ENCODE measurements at places on chromosomes 7 and 10.

DNA sequence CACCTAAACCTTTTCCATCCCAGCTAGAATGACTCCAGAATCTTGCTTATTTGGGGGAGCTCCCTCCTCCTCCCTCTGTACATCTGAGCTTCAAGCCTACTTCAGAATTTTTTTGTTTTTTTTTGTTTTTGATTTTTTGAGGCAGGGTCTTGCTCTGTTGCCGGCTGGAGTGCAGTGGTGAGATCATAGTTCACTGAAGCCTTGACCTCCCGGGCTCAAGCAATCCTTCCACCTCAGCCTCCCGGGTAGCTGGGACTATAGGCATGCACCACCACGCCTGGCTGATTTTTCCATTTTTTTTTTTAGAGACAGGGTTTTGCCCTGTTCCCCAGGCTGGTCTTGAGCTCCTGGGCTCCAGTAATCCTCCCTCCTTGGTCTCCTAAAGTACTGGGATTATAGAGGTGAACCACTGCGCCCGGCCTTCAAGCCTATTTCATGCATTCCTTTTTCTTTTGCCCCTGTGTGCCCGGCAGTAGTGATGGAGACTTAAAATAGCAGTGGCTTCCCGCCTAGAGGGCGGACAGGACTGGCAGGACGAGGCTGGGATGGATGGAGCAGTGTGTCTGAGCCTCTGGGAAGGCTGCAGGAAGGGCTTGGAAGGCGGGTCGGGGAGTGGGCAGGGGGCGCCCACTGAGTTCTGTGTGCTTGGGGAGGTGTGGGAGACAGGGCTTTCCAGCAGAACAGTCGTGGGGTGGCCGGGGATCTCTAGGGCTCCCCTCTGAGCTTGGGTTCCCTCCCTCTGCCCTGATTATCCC lies 8.8 kb downstream of the CUX1 start:
- DNase-seq: no peak

- DNase-seq: no peak
Observed at GRCh38 chr7:69962186-69963065, 364.2 kb downstream of the AUTS2 start.

- DNase-seq: no peak
Observed at GRCh38 chr7:92634924-92635519, 44.8 kb upstream of the FAM133B start.

DNA sequence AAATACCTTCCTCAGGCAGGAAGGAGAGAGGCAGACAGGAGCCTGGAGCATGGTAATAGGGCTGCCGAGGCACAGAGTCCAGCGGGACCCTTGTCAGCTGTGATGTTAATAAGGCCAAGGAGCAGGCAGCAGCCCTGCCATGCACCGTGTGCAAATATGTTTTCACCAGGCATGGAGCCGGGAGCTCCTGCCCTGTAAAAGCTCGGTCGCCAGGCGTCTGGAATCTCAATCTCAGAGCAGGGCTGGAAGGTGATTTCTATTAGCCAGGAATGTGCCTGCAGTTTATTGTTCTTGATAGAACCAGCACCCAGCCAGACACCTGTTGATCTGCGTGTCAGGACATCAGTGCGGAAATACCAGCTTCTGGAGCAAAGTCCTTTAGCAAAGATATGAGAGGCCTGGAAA lies 469.8 kb downstream of the GLRX3 start:
- no peak for DNase-seq

DNA sequence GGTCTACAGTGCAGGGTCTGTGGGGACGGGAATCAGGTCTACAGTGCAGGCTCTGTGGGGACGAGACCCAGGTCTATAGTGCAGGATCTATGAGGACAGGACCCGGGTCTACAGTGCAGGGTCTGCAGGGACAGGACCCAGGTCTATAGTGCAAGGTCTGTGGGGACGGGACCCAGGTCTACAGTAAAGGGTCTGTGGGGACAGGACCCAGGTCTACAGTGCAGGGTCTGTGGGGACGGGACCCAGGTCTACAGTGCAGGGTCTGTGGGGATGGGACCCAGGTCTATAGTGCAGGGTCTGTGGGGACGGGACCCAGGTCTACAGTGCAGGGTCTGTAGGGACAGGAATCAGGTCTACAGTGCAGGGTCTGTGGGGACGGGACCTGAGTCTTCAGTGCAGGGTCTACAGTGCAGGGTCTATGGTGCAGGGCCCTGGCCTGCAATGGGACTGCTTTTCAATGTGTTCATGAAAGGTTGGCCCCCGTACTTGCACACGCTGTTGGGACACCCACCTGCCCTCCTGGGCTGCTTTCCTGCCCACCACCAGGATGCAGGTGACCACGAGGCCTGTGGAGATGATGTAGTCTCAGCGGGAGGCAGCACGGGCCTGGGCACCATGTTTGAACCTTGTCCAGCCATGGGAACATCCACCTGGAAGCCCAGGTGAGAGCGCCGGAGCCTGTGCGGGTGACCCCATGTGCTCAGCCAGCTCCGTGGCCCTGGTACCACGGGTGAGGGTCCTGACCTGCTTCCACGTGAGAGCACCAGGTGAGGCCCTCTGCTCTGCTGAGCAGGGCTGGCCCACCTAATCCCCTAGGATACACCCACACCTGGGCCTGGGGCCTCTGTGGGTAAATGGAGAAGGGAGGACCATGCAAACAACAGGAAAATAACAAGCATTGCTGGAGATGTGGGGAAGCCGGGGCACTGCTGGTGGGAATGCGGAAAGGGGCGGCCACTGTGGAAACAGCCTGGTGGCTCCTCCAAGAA lies 91.4 kb upstream of the DIP2C start:
- no peak for DNase-seq

DNA sequence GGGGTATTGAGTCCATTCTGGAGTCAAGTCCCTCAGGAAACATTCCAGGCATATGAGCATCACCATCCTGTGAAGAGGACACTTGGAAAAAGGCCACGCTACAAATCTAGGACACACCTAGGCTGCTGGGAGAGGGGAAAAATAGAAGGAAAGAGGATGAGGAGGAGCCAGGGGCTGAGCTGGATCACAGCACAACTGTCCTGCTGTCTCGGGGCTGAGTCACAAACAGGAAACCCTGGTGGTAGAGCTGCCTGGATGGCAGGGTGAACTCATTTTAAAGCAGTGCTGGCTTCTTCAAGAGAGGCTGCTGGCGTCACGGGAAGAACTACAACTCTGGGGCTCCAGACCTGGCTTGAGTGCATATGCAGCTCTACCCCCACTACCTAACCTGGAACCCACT lies 151.5 kb downstream of the RNF216 start:
- peak; percentile 12 for DNase-seq

DNA sequence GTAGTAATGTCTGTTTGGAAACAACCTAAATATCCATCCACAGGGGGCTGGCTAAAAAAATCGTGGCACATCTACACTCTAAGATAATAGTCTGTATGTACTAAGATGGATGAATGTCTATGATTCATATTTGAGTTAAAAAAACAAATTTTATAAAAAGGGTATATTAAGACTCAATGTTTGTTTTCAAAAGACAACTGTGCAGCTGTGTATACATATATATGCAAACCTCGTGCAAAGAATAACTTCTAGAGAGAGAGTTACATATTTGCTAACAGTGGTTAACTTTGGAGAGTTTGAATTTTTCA lies 323.5 kb downstream of the PLXNA4 start:
- no peak for DNase-seq

GRCh38 chr7:41170466-41170865 lies 532.4 kb downstream of the INHBA start:
- no peak for DNase-seq

- DNase-seq: peak; percentile 14
Observed at GRCh38 chr10:96720422-96721206, at the start of gene PIK3AP1. TSS of gene PIK3AP1 (minus strand) at chr10:96720514. CDS start at chr10:96720394, 120 bp downstream.

GRCh38 chr10:11647676-11648075 lies 36.2 kb upstream of the USP6NL start:
- DNase-seq: no peak

DNA sequence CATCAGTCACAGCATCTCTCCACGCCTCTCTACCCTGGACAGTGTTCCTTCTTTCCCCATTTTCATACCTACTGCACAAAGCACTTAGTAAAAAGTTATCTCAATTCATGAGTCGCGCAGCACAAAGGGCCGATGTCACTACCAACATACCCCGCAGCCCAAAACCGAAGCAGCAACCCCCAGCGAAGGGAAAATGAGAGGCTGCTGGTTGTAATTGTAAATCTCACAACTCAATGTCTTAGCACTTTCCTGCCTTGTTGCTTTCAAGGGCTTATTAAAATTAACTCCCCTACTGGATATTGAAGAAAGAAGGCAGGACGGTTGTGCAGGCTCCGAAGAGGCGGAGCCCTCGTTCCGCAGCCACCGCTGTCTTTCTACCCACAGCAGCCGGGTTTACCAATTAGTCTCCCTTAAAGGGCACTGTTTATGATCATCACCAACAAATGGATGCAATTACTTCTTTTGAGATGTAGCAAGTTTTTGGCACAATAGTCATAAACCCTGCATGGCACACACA lies 6.5 kb downstream of the DIP2C start:
- no peak for DNase-seq

DNA sequence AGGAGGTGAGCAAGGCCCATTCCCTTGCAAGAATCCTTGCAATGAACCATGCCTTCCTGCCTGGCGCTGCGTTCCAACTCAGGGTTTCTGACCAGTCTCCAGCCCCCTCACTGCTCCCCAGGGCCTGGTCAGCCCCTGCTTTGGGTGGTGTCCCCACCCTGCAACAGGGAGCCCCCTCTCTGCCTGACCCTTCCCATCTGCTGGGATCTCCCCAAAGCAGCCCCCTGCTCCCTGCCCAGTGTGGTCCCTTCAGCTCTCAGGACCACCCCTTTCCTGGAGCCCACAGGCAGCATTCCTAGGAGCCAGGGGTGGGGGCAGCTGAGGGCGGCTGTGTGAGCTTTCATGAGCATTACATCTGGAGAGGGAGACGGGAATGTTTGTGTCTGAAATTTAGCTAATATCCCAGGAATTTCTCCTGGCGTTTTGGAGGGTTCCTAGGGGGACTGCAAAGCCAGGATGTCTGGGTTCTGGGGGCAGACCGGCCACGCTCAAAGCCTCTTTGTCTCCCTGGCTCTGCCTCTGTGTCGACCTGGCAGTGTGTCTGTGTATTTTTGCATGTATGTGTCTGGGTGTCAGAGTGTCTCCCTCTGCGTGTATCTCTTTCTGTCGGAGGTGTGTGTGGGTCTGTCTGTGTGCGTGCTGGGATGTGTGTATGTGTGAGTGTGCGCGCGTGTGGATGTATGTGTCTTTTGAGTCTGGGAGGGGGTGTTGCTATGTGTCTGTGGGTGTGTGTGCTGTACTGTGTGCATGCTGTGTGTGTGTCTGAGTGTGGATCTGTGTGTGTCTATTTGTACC lies 300.5 kb upstream of the ZMIZ1 start:
- DNase-seq: no peak

- DNase-seq: no peak
Observed at GRCh38 chr10:75492173-75492925, 60.9 kb downstream of the LRMDA start.

DNA sequence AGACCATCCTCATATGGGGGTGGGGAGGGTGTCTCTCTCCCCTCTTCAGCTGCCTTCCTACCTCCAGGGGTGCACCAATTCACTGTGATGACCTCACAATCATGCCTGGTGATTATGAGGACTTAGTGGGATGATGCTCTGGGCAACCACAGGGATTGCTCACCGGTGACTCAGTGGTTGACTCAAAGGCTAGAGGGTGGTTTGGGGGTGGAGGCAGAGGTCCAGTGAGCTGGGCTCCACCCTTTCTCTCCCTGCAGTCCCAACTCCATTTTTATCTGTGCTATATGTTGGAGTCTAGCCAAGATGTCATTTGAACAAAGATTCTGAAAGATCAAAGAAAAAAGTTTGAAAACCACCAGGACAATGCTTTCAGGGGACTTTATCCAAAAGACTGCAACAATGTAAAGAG lies 286.9 kb downstream of the KCNMA1 start:
- no peak for DNase-seq

DNA sequence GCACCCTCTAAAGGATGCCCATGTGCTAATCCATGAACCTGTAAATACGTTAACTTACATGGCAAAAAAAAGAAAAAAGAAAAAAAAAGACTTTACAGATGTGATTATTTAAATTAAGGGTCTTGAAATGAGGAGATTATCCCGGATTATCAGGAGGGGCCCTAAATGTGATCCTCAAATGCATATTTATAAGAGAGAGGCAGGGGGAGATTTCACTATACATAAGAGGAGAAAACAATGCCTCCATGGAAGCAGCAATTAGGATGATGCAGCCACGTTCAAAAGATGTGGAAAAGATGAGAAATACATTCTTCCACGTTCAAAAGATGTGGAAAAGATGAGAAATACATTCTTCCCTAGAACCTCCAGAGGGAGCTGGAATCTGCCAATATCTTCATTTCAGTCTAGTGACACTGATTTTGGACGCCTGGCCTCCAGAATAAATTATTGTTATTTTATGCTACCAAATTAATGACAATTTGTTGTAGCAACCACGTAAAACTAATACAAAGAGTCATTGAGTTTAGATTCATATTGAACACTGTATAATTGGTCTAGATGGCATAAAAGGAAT lies 328.4 kb upstream of the GNAI1 start:
- no peak for DNase-seq

- DNase-seq: no peak
Observed at GRCh38 chr7:69067397-69067796, 530.9 kb upstream of the AUTS2 start.

DNA sequence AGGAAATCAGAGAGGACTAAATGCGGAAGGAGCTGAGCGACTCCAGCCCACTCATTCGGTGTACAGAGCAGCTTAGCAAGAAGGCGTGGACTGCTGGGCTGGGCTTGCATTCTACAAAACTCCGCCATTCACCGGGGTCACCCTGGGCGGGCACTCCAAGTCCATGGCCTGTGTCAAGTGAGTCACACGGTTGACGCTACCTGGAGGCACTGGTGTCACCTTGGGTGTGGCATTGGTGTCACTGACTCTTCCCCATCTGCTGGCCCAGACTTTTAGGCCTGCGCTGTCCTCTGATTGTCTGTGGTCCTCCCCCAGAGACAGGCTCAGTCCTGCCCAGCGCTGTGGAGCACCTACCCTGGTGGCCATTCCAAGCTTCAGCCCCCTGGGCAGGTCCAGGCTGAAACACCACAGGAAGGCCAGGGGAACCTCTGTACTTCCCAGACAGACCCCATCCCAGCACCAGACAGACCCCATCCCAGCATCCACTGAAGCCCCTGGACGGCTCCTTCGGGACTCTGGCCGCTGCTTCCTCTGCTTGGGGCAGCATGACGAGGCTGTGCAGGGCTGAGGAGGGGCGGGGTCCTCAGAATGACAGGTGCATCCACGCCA lies 30.6 kb upstream of the CNPY1 start:
- DNase-seq: no peak

- DNase-seq: no peak
Observed at GRCh38 chr10:22110761-22111160, 107.1 kb downstream of the EBLN1 start.

- DNase-seq: no peak
Observed at GRCh38 chr10:110430340-110431273, 67.1 kb upstream of the DUSP5 start.

GRCh38 chr10:72483471-72483870 lies 128.8 kb upstream of the DNAJB12 start:
- DNase-seq: no peak

GRCh38 chr10:19041171-19041570 lies 7.4 kb upstream of the MALRD1 start:
- DNase-seq: no peak

- DNase-seq: no peak
Observed at GRCh38 chr10:129679207-129679606, 212.2 kb downstream of the MGMT start.

- peak; percentile 73 for DNase-seq
Observed at GRCh38 chr10:32377458-32378259, 30.7 kb upstream of the EPC1 start.
